ENCODE measurements at places on chromosomes 1 and 21. TPM values are rescaled to one million over a fixed set of nuclear protein-coding genes. Genes with fewer than 3 reads are reported as not detected.

The KLHDC7A gene
- not detected for total RNA-seq

DNA sequence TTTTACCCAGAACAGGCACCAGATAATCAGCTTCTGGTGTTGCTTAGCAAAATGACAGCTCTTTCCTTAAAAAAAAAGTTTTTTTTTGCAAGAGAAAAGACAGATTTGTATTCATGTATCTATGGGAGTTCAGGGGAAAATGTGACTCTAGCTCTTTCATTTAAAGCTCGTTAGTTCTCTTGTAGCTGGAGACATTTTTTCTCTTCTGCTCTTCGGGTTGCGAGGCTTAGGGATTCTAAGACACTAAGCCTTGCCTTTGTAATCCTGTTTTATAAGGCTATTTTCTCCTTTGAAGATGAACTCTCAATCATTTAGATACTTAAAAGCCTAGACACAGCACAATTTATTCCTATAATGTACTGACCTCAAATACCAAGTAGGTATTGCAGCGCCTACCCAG is 40.3 kb upstream of the EDARADD start:
- no peak for DNase-seq

The TNFSF18 gene
- not detected for total RNA-seq

DNA sequence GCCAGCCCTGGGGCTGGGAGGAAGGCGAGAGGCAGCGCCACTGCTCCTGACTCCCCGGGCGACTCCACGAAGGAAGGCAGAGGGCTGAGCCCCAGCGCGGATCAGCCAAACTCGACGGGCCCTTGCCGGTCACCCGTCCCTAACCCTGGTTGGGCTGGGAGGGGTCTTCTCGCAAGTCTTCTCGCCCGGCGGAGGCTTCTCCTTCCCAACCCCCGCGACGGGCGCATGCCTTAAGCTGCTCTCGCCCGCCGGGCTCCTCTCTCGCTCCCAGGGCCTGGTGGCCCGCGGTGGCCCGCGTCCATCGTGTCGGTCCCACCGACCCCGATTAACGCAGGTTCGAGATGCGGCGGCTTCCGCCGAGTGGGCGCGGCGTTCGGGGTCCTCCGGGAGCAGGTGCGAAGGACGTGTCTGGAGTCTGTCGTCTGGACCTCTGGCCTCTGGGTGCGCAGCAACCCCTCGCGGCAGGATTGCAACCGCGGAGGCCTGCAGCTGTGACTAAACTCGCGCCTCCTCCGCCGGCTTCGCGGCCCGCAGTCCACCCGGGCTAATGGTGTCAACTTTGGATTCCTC is 29.0 kb upstream of the PPM1J start:
- DNase-seq, result no peak

DNA sequence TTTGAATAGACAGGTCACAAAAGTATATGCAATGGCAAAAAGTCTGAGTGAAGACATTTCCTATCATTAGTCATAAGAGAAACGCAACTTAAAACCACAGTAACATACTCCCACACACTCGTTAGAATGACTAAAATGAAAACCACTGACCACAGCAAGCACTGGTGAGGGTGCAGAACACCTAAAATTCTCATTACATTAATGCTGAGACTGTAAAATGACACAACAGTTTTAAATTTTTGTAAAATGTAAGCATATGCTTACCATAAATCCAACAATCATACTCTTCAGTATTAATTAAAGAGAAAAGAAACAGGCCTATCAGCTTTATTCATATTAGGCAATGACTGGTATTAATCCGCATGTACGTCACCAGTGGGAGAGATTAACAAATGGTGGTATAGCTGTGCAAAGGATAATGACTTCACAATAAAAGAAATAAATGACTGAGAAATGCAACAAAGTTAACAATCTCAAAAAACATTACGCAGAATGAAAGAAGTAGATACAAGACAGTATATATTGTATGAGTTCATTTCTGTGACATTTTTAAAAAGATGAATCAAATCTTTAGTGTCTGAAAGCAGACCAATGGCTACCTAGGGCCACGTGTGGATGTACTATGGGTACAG is 253.5 kb downstream of the AKT3 start:
- no peak for DNase-seq

DNA sequence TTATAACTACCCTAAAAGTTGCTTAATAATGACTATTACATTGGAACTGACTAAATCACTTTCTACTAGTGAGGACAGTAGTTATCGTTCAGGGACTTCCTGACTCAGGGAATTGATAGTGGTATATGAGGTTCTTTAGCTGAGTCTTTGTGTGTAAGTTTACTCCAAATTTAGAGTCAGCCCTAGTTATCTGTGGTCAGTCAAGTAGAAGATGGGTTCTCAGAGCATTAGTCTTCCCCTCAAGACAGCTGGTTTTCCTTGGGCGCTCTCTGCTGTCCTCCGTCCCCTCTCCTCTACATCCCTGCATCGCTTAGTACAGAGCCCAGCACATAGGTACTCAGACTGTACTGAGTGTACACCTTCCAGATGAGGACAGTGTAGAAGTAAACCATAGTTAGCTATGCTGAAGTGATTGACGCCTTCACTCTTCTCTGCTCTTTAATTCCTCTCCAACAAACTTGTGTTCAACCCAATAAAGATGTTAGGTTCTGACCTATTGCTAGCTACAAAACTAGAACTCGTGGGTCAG is 116.5 kb downstream of the C1orf21 start:
- no peak for DNase-seq

- DNase-seq, result no peak
Measured at GRCh38 chr1:64940025-64940424, 26.3 kb downstream of the JAK1 start.

DNA sequence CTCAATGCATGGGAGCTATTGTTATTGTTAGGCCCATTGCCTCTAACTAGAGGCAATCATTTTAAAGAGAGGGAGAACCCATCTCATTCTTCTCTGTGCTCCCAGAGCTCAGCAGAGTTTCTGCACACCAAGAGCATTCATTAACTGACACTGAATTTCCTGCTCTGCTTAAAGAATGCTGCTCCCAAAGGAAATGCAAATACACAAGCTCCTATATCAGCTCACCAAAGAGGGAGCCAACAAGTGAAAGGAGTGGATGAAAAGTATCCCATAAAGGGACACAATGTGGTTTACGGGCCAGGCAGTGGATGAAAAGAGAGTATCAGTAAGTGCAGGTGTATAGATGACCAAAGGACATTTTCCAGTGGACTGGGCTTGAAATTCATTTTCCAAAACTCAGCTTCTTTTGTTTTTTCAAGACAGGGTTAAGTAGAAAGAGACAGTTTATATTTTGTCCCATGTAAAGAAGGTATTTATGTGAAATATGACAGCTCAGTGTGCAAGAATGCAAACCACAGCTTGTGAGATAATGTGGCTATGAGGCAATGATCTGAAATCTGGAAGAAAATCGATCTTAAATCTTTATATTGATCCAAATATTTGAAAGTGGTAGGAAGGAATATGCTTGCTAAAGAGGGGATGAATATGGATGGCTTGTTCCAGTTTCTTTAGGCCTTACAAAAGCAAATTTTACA is 207.7 kb upstream of the CAMK1G start:
- DNase-seq, result no peak

- DNase-seq, result peak; percentile 22
Measured at GRCh38 chr1:108817016-108817415, 39.9 kb downstream of the AKNAD1 start.

The UBE2U gene
- total RNA-seq, result not detected

The SLC9C2 gene
- not detected for total RNA-seq

The CLCNKB gene
- 0.30 TPM for total RNA-seq

The TESK2 gene
- 1.8 TPM for total RNA-seq

DNA sequence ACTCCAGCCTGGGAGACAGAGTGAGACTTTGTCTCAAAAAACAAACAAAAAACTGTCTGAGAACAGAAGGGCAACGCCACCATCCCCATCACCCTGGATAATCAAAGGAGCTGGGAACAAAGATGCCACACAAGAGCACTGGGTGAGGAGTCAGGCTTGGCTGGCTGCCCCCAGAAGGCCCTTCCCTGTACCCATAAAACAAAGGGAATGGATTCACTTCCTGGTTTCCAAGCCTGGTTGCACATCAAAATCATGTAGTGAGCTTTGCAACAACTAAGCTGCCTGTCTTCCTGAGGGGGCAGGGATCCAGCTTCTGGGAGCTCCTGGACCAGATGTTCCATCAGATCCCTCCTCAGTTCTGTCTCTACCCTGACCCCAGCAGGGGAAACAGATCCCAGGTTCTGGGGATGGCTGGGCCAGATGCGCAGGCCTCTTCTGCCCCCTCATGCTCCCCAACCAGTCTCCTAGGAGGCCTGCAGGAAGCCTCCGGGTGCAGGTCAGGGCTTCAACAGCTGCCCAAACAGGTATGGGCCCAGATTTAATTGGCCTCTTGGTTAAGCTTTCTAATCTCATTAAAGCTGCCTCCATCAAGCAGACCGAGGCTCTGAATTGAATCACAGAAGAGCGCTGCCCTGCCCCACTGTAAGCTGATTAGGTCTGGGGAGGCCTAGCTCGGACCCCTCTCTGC is 97.8 kb downstream of the MRPL37 start:
- no peak for DNase-seq

DNA sequence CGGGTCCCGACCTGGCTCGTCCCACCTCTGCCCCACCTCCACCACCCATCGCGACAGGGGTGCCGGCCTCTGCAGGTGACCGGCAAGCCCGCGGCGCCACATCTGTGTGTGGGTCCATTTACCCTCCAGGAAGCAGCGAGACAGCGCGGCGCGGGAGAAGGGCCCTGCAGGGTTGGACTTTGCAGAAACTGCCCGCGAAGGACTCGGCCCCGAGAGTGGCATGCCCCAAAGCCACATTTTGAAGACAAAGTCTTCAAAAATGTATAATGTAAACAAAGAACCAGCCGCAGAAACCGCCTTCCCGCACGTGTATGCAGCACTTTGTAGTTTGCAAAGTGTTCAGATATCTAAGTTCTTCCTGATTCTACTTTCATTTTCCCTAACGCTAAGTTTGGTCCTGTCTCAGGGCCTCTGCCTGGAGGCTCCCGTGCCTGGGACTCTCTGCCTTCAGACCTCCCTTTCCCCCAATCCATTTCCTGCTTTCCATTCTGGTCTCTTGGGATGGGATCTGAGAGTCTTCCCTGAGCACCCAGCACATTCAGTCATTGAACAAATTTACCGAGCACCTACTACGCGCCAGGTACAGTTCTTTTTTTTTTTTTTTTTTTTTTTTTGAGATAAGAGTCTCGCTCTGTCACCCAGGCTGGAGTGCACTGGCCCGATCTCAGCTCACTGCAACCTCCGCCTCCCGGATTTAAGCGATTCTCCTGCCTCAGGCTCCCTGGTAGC is 524 bp upstream of the TMCO4 start:
- DNase-seq, result peak; percentile 9

DNA sequence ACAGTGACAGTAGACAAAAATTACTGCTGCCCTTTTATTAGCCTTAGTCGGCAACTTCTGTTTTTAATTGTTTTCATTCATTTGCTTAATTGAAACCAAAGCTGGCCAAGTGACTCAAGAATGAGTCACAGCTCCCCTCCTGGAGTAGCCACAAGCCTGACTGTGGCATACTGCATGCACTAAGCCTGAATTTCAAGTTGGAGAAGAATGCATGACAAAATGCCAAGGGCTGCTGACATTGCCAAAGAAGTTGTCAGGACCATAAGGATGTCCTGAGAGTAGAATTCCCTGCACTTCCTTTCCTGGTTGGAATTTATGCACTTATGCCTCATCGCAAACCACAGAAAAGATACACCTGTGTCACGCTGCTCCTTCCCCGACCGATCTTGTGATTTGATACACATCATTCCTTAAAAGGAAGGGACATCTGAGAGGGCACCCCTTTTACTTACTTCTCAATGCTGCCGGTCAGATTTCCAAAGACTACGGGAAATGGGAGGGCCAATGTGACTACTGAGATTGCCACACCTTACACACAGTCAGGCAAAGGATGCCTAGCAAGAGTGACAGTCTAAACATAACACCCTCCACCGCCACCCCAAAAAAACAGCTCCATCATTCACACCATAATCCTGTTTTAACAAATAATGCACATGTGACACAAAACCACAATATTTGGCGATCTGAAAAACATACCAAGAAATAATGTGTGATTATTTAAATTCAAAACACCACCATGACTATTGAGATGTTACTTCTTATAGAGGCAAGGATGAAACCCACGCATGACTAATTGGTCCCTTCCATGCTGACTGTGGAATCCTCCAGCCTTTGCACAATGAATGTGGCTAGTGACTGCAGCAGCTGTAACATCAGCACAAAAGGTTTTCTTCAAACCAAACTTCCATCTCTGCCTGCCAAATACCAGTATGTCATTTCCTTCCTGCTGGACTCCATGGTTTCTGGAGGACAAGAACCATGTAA is 28.2 kb downstream of the VAV3 start:
- no peak for DNase-seq

- DNase-seq, result no peak
Measured at GRCh38 chr1:29415156-29415830, 179.0 kb downstream of the PTPRU start.

The OLIG1 gene
- total RNA-seq, result 5.4 TPM

GRCh38 chr1:6511561-6512244 is 20.2 kb upstream of the PLEKHG5 start:
- DNase-seq, result no peak

DNA sequence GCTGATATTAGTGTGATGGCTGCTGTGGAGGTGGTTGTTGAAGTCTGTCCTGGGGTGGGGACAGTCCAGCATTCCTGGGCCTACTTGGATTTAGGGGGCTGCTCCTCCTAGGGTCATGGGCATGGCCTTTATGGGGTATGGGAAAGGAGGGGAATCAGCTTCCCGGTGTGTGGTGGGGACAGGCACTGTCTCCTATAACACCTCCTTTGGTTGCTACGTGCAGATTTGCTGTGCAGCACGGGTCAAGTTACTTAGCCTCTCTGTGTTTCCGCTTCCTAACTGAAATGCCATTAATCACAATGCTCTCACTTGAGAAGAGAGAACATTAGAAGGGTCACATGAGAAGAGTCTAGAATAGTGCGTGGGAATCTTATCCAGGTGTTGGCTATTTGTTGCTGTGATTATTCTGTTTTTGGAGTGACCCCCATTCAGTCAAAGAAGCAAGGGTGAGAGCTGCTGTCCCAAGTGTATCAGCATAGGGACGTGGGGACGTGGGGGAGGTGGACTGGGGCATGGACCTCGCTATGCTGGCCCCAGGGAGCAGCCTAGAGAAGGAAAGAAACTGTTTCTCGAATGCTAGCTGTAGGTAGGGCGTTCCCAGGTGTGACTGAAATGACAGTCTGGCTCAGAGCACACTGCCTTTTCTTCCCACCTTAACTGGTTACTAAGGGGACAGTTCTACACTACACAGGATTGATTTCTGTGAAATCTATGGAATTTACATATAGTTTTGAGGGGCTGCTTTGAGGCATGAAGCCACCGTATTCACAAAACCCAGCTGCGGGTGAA is 19.9 kb downstream of the SOX13 start:
- DNase-seq, result no peak

The AADACL3 gene
- total RNA-seq, result not detected

The ATP6V1G3 gene
- total RNA-seq, result not detected

GRCh38 chr1:106879538-106879937 is 176.9 kb upstream of the PRMT6 start:
- DNase-seq, result no peak

GRCh38 chr1:20486457-20487235 is 636 bp upstream of the CAMK2N1 start:
- DNase-seq, result peak; percentile 75

The OR2G6 gene
- total RNA-seq, result not detected

The OLFML3 gene
- total RNA-seq, result 4.3 TPM

GRCh38 chr1:55329808-55330432 is 114.8 kb upstream of the USP24 start:
- no peak for DNase-seq

The ATP1A2 gene
- total RNA-seq, result 93.6 TPM

The LEFTY1 gene
- total RNA-seq, result 0.65 TPM

GRCh38 chr1:15625056-15625917 is 8.0 kb downstream of the DDI2 start:
- no peak for DNase-seq

The NECAP2 gene
- 44.7 TPM for total RNA-seq

The CCDC27 gene
- not detected for total RNA-seq
